ENCODE measurements at places on chromosomes 1 and 21. TPM values are rescaled to one million over a fixed set of nuclear protein-coding genes. Genes with fewer than 3 reads are reported as not detected.

PADI1 gene
- total RNA-seq: not detected

CELA2B gene
- total RNA-seq: not detected

CCDC181 gene
- total RNA-seq: 0.50 TPM

C1orf226 gene
- 0.17 TPM for total RNA-seq

OR2T29 gene
- total RNA-seq: not detected

LRRC71 gene
- total RNA-seq: not detected

C4BPA gene
- total RNA-seq: not detected

CTBS gene
- total RNA-seq: 19.6 TPM

VANGL2 gene
- under 0.01 TPM for total RNA-seq

OR2M3 gene
- total RNA-seq: not detected

SV2A gene
- 19.4 TPM for total RNA-seq

ZNF678 gene
- 3.3 TPM for total RNA-seq

MATN1 gene
- total RNA-seq: 0.33 TPM

TMPRSS15 gene
- total RNA-seq: not detected

RGS4 gene
- total RNA-seq: 110 TPM

RGS7 gene
- total RNA-seq: 1.9 TPM

OPRD1 gene
- total RNA-seq: under 0.01 TPM

RSPH1 gene
- total RNA-seq: 0.17 TPM

Data from smooth muscle cell of trachea (primary cell).